ENCODE measurements at places on chromosomes 13 and 19.

- DNase-seq: no peak
Measured at GRCh38 chr19:44875666-44876451, 15.2 kb upstream of the TOMM40 start.

- no peak for DNase-seq
Measured at GRCh38 chr19:28605501-28606268, 607.3 kb downstream of the UQCRFS1 start.

DNA sequence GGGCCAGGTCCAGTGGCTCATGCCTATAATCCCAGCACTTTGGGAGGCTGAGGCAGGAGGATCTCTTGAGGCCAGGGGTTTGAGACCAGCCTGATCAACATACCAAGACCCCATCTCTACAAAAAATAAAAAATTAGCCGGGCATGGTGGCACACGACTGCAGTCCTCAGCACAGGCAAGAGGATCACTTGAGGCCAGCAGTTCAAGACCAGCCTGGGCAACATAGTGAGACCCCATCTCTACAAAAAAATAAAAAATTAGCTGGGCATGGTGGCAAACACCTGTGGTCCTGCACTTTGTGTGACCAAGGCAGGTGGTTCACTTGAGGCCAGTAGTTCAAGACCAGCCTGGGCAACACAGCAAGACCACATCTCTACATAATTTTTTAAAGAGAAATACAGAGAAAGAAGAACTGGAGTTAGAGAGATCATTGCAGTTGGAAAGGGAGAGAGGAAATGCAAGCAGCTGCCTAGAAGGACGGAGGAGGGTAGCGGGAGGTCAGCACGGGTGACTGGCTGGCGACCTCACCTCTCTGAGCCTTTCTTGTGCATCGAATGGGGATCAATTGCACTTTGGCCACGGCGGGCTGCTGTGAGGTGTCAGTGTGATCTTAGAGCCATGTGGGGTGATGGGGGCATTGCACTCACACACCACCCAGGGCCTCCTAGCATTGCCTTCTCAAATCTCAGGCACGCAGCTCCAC lies 13.9 kb downstream of the BCAM start:
- DNase-seq: no peak

- no peak for DNase-seq
Measured at GRCh38 chr13:22169473-22169872, 498.6 kb downstream of the FGF9 start.

DNA sequence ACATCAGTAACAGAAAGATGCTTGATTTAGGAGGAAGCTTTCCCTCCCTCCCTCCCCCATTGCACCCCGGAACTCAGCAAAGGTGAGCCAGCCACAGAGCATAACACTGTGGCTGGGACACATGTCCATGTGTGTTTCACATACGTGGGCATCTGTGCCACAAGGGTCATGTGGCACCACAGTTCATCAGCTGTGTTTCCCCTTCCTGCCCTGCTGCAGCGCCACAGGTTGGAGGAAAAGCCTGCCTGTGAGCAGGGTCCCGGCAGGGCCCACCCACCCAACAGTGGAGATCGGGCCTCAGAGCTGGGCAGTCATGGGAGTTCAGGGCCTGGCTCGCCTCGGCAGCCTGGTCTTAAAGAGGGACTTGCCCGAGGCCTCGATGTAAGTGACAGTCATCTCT lies 2.8 kb downstream of the ACP5 start:
- DNase-seq: no peak

Measured in stimulated activated CD8-positive, alpha-beta memory T cell treated with anti-CD3 and anti-CD28 coated beads, Interleukin-4, amount 100 ng/mL, for 4 hours (primary cell).